Activated T-helper 1 cell treated with Interleukin-2 at 50 U/mL for 16 hours (primary cell): ENCODE measurements at places on chromosomes 11 and 22.

DNA sequence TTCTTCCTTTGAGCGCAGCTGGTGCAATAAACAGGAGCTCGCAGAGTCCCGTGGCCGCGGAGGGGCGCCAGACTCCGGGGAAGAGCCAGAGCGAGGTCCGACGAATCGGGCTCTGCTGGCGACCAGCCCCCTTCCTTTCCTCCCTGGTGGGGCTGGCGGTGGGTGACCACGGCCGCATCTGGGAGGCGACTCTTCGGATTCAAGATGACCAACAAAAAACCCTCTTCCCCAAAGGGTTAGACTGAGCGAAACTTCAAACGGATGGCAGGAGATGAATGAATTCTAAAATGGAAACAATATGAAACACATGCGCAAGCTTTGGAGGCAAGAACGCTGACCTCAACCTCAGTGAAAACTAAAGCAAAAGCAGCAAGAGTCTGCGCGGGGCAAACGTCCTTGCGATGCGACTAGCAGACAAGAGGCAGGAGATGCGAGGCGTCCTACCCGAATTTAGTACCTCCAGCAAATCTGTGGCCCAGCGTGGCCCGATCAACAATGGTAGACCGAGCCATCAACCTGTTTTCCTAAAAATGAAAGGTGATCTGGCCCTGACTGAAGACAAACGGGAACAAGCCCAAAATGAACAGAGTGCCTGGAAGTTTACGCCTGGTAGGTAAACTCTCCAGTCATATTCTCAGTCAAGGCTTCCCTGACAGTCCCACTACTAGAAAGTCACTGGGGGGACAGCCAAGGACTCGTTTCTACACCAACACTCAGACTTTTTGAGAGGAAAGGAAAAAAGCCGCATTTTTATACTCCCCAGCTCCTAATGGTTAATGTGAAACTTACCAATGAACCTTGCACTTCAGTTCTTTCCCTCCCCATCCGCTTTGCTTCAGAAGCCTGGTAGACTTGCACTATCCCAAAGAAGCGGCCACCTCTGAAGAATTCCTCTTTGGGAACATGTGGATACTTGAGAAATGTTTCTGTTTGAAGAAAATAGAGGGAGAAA, 11.6 kb downstream of the MMP3 start:
- no peak for DNase-seq

DNA sequence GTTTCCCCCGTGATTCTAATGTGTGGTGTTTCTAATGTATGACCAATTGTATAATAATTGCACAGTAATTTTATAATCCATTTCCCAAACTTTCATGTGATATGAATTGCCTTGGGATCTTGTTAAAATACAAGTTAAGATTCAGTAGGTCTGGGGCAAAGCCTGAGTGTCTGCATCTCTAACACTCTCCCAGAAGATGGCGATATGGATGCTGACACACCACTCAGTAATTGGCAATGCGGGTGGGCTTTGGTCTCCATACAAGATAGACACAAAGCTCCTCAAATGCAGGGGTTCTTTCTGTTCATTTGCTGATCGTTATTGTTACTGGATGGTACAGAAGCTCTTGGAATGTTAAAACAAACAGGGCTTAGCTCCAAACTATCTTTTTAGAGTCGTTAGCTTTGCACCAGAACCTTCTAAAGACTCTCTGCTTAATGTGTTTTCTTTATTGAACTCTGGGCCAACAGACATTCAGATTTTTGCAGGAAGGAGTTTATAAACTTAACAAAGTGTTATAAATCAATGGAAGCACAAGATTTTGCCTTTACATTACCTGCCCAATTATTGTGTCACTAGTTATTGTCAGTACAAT, 45.4 kb upstream of the ANO3 start:
- DNase-seq = no peak

DNA sequence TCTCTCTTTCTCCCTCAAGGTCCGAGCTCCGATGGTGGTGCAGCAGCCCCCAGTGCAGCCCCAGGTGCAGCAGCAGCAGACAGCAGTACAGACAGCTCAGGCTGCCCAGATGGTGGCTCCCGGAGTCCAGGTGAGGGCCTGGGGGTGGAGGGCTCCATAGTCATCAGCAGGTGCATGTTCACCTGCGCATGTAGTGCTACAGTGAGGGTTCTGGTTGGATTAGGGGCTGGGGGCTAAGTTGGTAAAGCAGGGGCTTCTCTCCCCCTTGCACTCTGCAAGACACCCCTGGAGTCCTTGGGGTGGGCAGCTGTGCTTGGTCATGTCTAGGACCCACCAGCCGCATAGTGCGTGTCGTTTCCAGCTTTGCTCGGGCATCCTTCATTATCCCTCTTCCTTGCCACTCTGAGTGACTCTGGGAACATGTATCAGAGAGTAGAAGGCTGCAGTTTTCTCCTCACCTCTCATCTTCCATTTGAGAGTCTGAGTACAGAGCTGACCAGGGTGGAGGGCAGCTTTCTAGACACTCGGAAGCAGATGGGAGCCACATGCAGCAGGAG, 61.2 kb downstream of the MED15 start:
- no peak for DNase-seq

GRCh38 chr22:38461414-38462081, 6.3 kb upstream of the KDELR3 start:
- DNase-seq = peak; percentile 6

- no peak for DNase-seq
Measured at GRCh38 chr11:43267856-43268580, 43.8 kb upstream of the API5 start.

DNA sequence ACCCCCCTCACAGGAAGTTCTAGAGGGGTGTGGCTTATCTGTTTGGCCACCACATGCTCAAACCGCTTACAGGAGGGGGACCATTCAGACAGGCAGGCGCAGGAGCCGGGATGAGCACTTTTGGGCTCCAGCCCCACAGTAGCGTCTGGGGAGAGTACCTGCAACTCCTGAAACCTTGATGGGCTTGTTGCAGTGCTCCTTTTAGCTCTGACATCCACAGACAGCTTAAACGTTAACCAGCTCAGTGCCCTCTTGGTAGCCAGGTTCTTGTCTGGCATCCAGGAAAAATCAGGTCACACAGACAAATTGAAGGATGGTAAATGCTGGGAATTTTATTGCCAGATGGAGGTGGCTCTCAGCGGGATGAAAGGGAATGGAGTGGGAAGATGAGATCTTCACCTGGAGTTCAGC, 326.3 kb downstream of the ETS1 start:
- no peak for DNase-seq

GRCh38 chr11:107563702-107564101, 1.8 kb downstream of the ALKBH8 start:
- DNase-seq = no peak

DNA sequence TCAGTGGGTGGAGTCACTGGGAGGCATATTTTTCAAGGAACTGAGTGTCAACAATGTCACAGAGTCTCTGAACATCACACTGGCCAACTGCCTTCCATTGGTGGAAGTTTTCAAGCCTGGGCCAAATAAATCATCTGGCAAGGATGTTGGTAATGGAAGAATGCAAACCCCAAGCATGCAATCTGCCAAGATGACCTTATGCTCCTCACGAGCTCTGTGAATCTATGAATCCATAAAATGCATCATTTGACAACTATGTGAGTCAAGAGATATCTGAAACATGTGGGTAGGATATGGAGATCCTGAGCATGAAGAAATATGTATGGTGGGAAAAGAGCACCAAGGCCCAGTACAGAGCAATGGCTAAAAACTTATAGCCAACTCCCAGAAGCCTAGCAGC, 122.2 kb downstream of the PLEKHA7 start:
- no peak for DNase-seq

- DNase-seq = no peak
Measured at GRCh38 chr11:102138670-102139069, 28.4 kb downstream of the YAP1 start.

DNA sequence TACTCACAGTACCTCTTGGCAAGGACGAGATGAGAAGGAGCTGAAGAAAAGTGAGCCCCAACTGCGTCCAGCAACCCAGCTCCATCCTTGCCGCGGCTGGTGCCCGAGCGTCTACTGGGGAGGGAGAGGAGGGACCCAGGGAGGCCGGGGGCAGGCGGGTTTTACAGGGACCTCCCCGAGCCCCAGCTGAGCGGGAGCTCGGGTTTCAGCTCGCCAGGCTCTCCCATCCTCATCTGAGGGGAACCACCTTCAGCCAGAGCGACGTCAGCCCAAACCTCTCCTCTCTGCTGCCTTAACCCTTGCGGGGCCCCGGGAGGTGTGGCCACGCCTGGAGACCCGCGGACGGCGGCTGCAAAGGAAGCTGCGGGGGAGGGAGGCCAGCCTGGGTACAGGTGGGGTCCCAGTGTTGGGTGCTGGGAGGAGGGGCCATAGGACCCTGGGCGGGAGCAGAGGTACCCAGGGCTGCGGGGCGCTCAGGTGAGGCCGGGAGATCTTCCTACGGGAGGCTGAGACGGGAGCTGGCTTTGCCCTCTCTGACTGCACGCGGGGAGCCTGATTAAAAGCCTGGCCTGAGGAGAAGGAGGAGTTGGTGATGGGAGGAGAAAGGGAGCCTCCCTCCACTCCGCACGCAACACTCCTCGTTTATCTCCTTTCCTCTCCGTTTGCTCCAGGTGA, at the start of gene PAMR1:
Gene PAMR1, minus strand, starts transcription at position 116 of the 675 bp plus-strand sequence. Its CDS starts 31 bp downstream, at position 85.
- DNase-seq = no peak

GRCh38 chr11:132856032-132856431, 676.3 kb downstream of the OPCML start:
- no peak for DNase-seq

DNA sequence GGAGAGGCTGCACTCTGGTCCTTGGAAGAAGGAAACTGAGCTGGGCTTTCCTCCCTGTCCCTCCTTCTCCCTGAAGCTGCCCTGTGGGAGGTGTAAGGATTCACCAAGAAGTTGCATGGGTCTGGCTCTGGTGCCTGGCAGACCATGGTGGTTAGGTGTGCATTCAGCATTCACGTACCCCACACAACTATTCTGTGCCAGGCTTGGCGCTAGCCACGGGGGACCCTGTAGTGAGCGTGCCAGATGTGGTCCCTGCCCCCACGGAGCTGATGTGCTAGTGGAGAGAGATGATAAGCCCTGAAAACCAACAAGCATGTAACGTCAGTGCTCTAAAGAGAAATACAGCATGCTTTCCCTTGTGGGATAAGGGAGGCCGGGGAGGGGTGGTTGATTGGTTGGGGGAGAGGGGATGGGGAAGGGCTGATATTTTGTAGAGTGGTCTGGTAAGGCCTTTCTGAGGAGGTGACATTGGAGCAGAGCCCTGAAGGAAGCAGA, 48.9 kb downstream of the CD82 start:
- DNase-seq = no peak

- DNase-seq = no peak
Measured at GRCh38 chr22:40582063-40582462, 54.5 kb downstream of the MRTFA start.

GRCh38 chr11:107017104-107017432, 1.2 kb downstream of the GUCY1A2 start:
- DNase-seq = no peak

DNA sequence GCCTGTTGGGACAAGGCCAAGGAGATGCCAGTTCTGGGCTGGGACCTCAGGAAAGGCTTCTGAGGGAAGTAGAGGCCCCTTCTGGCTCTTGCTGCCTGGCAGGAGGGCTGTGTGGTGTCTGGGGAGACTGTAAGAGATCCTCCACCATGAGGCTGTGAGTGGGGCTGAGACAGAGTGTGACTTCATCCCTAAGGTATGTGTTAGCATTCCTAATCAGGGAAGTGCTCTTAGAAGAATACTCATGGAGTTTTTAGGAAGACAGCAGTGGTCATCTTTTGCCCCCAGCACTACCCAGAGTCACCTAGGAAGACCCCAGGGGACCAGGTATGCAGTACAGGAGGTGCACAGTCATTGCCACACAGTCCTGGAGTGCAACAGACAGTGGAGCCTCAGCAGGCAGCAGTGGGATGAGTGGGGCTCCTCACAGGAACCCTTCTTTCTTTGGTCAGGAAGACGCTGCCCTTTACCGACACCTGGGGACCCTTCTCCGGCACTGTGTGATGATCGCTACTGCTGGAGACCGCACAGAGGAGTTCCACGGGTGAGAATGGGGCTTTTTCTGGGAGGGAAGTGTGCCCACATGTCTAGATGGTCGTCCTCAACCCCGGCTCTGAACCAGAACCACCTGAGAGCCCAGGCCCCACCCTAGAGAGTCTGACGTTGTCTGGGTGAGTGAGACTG, 2.8 kb downstream of the RIC8A start:
- no peak for DNase-seq

- peak; percentile 71 for DNase-seq
Measured at GRCh38 chr11:66081505-66081904, 11.4 kb downstream of the PACS1 start.

GRCh38 chr22:39744353-39744752, 149.2 kb downstream of the ENTHD1 start:
- DNase-seq = no peak

GRCh38 chr11:14924318-14924717, 32.3 kb upstream of the CYP2R1 start:
- no peak for DNase-seq
